NCI-H1436 treated with DMSO at 0.1 percent for 48 hours (cell line): ENCODE measurements at places on chromosomes 12 and 14.

DNA sequence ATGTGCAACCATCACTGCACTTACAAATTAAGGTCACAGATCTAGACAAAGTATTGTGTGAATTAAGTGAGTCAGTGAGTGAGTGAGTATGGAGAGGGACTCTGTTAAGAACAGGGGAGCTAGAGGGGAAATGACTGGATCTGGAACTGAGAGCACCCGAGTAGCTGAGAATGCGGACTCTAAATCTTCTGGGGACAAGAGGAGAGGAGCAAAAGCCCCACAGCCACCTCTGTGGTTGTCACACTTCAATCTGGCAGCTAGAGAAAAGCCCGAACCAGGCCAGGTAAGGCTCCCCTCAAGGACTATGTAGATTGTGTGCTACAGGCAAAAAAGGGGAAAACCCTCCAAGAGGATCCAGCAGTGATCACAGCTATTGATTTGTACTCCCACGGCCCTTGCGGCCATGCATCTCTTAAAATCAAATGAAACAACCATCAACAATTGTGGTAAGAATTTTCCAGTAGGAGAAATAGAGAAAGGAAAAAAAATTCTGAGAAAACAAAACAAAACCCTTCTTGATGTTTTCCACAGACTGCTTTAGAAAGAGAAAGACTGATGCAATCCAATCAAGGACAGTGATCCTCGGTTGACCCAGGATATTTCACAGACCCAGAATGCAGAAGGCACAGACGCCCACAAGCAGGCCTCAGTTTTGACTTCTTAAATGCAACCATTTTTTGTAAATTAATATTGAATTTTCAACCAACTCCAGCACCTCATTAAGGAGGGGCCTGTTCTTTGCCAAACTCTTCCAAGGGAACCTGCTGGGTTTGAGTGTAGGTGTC, 109.6 kb downstream of the SLC38A6 start:
- DNase-seq: no peak

DNA sequence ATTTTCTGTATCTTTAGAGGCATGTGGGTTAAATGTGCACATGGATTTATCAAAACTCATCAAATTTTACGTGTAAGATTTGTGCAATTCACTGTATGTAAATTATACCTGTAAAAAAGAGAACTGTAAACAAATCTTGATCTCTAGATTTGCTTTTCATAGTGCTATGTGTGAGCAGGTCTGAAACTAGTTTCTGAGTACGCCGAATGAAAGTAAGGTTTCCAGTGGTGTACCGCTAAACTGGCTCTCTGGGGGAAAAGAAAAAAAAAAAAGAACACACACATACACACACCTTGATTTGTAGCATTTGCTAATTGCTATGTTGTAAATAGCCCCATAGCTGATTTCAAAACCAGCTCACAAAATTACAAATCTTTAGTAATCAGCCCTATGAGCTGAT, 8.6 kb upstream of the SLC41A2 start:
- no peak for DNase-seq

DNA sequence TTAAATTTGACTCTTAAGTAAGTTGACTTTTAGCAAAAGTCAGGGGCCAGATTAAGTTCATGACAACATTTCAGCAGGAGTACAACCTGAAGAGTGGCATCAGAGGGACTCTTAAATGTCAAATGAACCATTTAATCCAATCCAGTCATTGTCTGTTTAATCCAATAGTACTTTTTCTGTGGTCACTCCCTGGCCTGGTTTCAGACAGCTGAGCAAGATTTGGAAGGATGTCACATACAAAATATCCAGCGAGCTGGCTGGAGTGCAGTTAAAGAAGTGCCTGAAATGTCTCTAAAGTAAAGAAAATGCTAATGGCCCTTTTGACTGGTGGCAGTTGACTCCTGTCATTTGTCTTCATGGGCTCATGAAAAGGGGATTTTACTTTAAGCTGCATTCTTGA, 1082.1 kb downstream of the AACS start:
- no peak for DNase-seq

DNA sequence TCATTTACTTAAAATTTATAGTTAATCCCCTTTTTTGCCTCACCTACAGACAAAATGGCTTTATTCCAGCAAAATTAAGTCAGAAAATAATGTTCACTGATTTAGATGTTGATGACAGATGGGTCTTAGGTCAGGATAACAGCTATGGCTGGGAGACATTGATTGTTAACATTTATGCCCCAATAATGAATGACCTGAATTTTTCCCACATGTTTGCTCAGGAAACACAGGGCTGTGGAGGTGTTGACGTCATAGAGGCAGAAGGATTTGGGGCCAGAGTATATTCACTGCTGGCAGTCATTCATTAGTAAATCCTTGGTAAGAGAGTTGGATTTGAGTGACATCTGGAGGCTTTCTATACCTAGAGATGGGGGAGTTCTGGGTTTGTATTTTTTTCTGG, 121.3 kb downstream of the PDE3A start:
- no peak for DNase-seq

DNA sequence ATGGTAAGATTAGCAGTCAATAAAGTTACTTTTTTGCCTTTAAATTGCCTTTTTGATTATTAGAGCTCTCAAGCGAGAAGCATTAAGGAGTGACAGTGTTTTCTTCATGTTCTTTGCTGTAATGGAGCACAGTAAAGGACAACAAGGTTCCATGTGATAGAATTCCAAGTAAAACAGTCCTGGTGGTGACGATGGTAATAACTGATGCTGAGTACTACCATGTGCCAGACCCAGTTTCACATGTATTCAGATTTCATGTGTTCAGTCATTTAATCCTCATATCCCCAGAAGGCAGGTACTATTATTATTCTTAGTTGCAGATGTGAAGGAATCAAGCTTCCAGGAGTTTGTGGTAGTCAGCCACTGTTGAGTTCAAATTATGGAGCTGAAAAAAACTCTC, 79.0 kb downstream of the FRMD6 start:
- DNase-seq: no peak

- no peak for DNase-seq
These were observed 38.0 kb upstream of the ESRRB start for GRCh38 chr14:76337635-76338545.
